Epithelial cell of umbilical artery (primary cell): ENCODE measurements at places on chromosomes 13 and 19. TPM values are rescaled to one million over a fixed set of nuclear protein-coding genes. Genes with fewer than 3 reads are reported as not detected.

The SLC46A3 gene
- 38.8 and 48.7 TPM in 2 replicates for total RNA-seq

The ZIC2 gene
- total RNA-seq = not detected in 2 replicates

The KCNC3 gene
- under 0.01 TPM in 2 replicates for total RNA-seq

The TMPRSS9 gene
- not detected in 2 replicates for total RNA-seq

The SYT3 gene
- under 0.01 and 0.15 TPM in 2 replicates for total RNA-seq

The HPN gene
- total RNA-seq = not detected in 2 replicates

The TMED1 gene
- total RNA-seq = 65.2 and 66.6 TPM in 2 replicates

The DENND1C gene
- total RNA-seq = not detected in 2 replicates
